ENCODE measurements at places on chromosomes 13 and 19.

GRCh38 chr19:10478903-10479384 lies 24.2 kb downstream of the KEAP1 start:
- no peak for DNase-seq

GRCh38 chr13:51243227-51243626 lies 21.0 kb downstream of the FAM124A start:
- DNase-seq = no peak

- no peak for DNase-seq
Observed at GRCh38 chr13:42114912-42115311, 66.5 kb downstream of the DGKH start.

GRCh38 chr13:23865026-23865425 lies 24.2 kb downstream of the MIPEP start:
- DNase-seq = no peak

- no peak for DNase-seq
Observed at GRCh38 chr13:90798381-90798780, 549.1 kb upstream of the MIR17HG start.

DNA sequence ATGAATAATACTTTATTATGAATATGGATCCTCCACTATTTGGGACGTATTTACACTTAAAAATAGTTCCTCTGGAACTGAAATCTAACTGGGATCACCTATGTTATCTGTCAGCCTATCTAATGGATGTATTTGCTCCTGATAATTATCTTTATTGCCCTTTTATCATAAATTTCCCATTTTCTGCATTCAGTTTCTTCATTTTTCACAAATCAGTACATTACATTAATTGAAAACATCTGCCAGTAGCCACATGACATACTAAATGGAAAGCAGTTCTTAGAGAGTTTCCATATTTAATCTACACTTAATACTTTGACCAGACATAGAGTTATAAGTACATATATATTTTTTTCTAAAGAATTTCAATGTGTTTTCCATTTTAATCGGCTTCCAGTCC lies 888.8 kb downstream of the SLITRK6 start:
- DNase-seq = no peak

GRCh38 chr13:102935896-102936321 lies 90.1 kb downstream of the ERCC5 start:
- no peak for DNase-seq

- peak; percentile 73 for DNase-seq
Observed at GRCh38 chr19:47231215-47232054, 436 bp upstream of the BBC3 start.

GRCh38 chr13:33994198-33994597 lies 176.2 kb downstream of the RFC3 start:
- DNase-seq = no peak

GRCh38 chr13:46565808-46566750 lies 13.1 kb downstream of the LRCH1 start:
- DNase-seq = no peak

DNA sequence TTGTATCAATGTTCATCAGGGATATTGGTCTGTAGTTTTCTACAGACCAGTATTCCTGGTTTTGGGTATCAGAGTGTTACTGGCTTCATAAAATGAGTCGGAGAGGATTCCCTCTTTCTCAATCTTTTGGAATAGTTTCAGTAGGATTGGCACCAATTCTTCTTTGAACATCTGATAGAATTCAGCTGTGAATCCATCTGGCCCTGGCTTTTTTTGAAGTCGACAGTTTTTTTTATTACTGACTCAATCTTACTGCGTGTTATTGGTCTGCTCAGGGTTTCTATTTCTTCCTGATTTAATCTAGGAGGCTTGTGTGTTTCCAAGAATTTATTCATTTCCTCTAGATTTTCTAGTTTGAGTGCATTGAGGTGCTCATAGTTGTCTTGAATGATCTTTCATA lies 11.4 kb downstream of the TEX26 start:
- no peak for DNase-seq

- DNase-seq = no peak
Observed at GRCh38 chr13:81988567-81988966, 1647.6 kb upstream of the SPRY2 start.

DNA sequence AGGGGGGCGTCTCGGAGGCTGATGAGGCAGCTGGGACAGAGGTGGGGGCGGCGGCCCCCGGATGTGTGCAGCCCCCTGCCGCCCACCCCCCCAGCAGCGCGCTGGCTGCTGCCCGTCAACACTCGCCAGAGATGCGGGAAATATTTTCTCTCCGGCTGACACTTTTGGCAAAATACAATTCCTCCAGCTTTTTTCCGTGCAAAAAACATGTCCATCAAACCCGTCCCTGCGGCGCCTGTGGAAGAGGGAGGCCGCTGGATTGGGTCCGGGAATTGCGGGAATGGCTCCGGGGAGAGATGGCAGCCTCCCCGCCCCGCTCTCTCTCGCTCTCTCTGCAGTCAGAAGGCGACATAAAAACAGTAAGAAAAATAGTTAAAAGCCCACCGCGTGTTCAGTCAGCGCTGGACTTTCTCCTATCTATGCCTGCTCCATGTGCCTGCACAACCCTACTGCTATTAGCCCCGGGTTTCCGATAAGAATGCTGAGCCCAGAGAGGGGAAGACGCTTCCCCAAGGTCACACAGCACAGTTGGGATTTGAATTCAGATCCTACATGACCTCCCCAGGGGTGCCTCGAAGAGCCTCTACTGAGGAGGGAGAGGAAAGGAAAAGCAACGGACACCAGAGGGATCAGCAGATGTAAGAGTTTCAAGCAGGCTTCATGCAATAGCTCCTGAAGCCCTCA lies 23.2 kb downstream of the ZNRF4 start:
- no peak for DNase-seq

- no peak for DNase-seq
Observed at GRCh38 chr13:103255587-103256301, 189.5 kb upstream of the SLC10A2 start.

DNA sequence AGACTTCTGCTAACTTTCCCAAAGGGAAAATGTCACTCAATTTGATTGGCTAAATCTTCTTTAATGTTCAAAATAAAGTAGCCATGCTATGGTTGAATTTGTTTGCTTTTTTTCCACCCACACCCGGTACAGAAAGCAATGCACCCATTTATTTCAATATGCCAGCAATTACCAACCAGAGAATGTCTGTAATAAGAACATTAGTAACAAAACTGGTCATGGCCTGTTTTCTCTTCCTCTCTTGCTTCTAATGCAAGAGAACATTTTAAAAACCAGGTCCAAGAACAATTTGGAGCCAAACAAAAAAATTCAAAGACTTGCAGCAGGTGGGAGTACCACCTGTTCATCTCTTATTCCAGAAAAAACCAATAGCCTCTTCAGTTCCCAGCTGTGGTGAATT lies 1108.8 kb upstream of the PCDH20 start:
- DNase-seq = no peak

- DNase-seq = no peak
Observed at GRCh38 chr13:73036566-73036965, 22.2 kb upstream of the KLF5 start.

DNA sequence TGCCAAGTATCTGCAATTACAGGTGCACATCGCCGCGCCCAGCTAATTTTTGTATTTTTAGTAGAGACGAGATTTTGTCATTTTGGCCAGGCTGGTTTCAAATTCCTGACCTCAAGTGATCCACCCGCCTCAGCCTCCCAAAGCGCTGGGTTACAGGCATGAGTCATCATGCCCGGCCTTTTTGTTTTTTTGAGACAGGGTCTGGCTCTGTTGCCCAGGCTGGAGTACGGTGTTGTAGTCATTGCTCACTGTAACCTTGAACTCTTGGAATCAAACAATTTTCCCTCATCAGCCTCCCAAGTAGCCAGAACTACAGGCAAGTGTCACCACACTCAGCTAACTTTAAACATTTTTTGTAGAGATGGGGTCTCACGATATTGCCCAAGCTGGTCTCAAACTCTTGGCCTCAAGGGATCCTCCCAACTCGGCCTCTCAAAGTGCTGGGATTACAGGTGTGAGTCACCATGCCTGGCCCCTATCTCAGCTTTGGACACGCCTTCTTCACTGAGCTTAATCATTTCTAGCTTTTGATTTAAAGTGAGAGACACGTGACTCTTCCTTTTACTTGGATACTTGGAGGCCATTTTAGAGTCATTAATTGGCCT lies 4.0 kb upstream of the IRGC start:
- DNase-seq = no peak

DNA sequence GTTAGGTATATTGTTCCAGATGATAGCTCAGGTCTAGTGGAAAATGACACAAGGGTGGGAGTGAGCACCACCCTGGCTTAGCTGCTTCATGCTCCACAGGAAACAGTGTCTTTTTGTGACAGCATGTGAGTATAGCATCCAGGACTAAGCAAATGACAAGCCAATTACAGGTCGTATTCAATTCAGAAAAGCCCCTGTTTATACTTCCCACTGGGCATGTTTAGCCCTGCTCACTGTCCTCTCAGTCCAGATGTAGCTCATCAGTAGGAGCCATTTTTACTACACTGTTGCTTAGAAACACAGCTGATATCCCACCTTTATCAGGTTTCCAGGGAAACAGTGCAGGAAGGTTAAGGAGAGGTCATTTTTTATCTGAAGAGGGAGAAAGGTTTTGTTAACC lies 8.0 kb downstream of the ABHD13 start:
- DNase-seq = peak; percentile 37

GRCh38 chr13:72920097-72920496 lies 138.2 kb downstream of the PIBF1 start:
- DNase-seq = no peak

GRCh38 chr19:50906217-50906616 lies 5.0 kb downstream of the KLK4 start:
- peak; percentile 30 for DNase-seq

- no peak for DNase-seq
Observed at GRCh38 chr13:35987572-35988513, 143.3 kb downstream of the DCLK1 start.

- DNase-seq = no peak
Observed at GRCh38 chr13:25709088-25709487, 337.3 kb downstream of the ATP8A2 start.

DNA sequence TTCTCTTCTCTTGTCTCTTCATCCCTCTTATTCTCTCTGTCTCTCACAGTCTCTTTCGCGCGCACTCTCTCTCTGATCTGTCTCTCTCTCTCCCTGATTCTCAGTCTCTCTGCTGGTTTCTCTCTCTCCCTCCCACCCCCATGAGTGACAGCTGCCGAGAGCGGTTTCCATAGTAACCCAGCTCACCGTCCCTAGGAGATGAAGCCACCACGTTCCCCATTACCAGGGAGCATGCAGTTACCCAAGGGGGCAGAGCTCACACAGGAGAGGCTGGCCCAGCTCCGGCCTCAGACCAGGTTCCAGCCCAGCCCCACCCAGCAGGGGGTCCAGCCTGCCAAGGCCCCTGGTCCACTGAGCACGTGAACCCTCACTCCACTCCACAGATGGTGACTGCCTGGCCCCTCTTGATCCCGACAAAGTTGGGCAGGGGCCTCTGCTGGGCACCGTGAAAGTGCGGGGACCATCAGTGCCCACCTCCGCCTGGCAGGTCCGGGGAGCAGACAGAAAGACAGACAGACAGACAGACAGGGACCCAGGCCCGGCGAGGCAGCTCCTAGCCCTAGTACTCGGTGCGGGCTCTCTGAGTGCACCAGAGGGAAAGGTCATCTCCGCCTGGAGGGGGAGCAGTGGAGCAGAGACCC lies 50.6 kb downstream of the CELF5 start:
- DNase-seq = peak; percentile 87

- DNase-seq = peak; percentile 94
Observed at GRCh38 chr19:48746738-48747575, at the start of gene IZUMO1. Gene IZUMO1 (minus strand): TSS chr19:48746909. CDS start chr19:48745859, 1,050 bp downstream.

DNA sequence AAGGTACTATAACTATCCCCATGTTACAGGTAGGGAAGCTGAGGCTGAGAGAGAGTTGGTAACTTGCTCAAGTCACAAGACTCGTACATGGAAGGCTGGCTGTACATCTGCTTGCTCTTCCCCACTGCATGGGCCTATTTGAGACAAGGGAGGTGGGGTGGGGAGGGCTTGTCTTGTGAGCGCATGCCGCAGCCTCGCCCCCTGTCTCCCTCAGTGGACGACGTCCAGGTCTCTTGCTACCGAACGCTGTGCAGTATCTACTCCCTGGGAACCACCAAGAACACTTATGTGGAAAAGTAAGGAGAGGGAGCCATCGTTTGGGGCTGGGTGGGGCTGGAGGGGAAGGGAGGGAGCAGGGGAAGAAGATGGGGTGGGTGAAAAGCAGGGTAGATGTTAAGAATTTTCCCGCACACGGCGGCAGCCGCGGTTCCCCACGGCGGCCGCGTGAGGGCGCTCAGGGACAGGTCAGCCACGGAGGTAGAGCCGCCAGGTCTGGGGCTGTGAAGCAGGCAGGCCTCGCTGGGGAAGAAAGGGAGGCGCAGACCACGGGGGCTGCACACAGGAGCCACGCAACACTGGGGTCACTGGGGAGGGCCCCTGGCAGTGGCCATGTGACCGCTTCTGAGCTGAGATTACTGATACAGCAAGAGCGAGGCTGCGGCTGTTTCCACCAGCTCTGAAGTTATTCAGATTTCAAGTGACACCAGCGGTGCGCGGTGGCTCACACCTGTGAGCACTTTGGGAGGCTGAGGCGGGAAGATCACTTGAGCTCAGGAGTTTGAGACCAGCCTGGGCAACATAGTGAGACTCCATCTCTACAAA lies 81.5 kb downstream of the RYR1 start:
- DNase-seq = peak; percentile 97

- DNase-seq = no peak
Observed at GRCh38 chr19:30570194-30570593, 198.0 kb downstream of the ZNF536 start.

DNA sequence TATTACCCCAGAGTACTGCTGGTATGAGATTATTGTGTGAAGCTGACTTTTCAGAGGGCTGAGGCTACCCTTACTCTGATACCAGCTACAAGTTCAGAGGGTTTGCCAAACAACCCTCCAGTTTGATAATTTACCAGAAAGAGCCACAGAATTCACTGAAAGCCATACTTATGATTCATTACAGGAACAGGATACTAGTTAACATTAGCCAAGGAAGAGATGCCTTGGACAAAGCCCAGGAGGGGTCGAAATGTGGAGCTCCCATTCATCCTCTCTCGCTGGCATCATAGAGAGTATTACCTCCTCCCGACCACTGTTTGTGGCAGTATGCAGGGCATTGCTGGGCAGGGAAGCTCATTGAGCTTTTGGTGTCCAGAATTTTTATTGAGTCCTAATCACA lies 364.3 kb downstream of the KCNRG start:
- no peak for DNase-seq

GRCh38 chr19:30202060-30202600 lies 170.1 kb upstream of the ZNF536 start:
- DNase-seq = no peak

GRCh38 chr19:46574533-46574932 lies 26.6 kb upstream of the CALM3 start:
- no peak for DNase-seq
